Activated T-cell treated with anti-CD3 and anti-CD28 coated beads, Interleukin-2, amount 50 U/mL, for 1 hour (primary cell): ENCODE measurements at places on chromosomes 16 and 17.

GRCh38 chr17:50139950-50140885 is 10.3 kb upstream of the SAMD14 start:
- DNase-seq: peak; percentile 84

DNA sequence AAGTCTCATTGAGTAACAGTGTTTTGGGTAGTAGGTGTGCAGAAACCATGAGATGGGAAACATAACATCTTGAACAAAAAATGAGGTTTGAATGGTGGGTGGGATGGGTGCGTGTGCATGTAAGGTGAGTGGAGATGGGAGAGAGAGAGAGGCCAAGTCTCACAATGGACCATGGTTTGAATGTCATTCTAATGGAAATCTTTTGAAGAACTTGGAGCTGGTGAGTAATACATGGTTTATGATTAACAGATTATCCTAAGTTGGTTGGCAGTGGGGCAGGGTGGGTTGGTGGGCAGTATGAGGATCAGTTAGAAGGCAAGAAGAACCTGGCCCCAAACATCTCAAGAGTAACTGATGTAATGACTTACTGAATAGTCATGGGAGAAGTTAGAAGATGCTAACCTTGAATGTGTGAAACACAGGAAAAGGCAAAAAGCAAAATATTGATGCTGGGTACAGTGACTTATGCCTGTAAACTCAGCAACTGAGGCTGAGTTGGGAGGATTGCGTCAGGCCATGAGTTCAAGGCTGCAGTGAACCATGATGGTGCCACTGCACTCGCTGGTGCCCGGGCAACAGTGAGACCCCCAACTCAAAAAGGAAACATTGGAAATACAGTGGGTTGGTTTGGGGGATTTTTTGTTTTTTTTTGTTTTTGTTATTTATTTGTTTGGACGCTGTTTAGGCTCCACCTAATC is 32.7 kb downstream of the ZNF207 start:
- DNase-seq: no peak

GRCh38 chr16:90053902-90054500 is 23.1 kb downstream of the PRDM7 start:
- no peak for DNase-seq

DNA sequence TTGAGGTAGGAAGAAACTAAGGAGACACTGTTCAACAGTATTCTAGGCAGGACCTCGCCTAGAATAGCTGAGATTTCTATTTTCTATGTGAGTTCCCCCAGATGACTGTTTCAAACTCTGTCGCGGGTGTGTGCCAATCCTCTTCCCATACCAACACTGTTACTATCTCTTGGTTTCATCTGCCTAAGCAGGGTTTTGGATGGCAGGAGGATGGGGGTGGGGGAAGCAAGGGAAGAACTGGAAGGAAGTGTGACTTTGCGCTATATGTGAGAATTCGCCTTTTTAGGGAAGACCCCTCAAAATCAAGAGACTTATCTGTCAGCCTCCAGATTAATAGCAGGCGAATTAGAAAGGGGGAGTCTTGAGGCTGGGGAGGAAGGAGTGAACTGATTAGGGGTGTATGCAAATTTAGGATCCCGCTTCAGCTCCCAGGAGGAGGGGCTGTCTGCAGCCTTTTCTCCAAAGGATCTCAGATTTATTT is 521 bp upstream of the G6PC3 start:
- DNase-seq: no peak

- DNase-seq: no peak
Observed at GRCh38 chr17:58120195-58120822, 27.9 kb upstream of the OR4D1 start.

- no peak for DNase-seq
Observed at GRCh38 chr17:39715375-39716072, 14.8 kb downstream of the MIEN1 start.

DNA sequence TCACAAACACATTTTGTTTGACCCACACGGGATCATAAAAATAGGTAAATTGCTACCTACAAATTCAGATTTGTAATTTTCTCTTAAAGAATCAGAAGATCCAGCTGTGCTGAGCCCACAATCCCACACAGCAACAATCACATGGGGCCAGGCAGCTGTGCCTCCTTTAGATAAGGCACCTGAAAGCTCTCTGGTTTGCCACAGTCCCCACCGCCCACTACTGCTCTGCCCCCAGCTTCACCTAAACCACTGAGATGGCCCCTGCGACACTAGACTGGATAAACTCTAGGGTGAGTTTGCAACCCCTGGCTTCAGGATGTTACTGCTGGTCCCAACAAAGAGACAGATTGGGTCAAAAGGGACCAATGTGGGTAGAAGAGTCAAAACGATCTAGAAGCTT is 96.8 kb downstream of the GSG1L start:
- DNase-seq: no peak

DNA sequence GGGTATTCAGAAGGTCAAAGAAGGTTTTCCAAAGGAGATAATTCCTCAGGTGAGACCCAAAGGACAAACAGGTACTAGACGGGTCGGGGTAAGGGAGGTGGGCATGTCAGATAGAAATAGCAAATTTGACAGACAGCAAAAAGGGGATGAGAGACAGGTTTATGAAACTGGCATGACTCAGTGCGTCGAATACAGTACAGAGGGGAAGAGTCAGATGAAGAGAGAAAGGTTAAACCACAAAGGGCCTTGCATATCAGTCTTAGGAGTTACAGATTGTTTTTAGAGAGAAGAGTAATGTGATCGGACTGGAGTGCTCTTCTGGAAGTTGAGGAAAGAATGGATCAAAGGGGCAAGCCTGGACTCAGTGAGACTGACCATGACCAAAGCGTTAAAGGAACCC is 88.4 kb downstream of the ZZEF1 start:
- DNase-seq: no peak

DNA sequence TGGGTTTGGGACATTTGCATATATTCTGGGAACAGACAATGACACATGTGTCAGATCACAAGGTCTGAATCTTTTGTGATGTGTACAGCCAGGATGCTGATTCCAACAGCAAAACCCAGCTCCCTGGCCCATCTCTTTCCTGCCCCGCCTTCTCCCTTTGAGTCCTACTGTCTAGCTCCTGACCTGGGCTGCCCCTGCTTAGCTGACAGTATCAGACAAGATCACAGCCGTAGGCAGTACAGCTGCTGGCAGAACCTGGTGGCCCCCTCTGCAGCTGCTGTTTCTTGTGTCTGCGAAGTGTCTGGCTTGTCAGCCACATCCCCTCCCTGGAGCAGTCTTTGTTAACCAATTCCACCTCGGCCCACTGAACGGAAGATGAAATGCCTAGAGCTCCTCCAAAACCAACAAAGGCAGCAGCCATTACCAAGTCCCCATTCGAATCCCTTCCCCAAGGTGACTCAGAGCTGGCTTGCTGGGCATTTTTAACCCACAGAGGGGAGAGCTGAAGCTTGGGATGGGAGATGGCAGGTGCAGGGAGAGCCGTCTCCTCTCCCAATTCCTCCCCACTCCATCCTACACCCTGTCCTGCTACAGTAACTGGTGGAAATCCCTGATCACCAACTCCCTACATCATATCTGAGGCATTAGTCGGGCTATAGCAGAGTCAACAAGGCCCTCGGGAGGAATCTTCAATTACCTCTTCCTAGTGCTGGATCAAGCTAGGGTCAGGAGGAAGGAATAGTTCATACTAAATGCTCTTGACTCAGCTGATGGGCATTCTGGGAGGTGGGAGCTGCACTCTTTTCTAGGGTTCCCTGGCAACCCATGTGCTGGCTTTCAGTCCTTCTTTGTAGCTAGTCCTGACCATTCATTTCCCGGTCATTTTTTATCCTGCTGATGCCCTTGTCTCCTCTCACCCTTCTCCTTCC is 5.8 kb downstream of the PIPOX start:
- DNase-seq: no peak

DNA sequence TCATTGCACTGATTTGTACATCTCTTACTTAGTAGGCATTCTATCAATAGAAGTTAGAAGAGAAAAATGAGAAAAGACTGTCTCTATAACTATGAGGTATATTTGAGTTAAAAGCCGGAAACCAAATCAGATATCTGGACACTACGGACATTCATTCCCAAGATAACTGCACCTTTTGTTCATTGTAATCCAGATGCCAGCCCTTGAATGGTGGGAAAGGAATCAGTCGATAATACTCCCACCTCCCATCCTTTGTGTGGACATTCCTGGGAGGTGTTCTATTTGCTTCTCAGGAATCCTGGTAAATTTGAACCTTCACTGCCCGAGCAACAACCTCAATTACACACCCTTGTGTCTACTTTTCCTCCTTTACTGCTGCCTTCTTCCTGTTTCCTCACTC is 225.2 kb downstream of the CHD9NB start:
- no peak for DNase-seq

DNA sequence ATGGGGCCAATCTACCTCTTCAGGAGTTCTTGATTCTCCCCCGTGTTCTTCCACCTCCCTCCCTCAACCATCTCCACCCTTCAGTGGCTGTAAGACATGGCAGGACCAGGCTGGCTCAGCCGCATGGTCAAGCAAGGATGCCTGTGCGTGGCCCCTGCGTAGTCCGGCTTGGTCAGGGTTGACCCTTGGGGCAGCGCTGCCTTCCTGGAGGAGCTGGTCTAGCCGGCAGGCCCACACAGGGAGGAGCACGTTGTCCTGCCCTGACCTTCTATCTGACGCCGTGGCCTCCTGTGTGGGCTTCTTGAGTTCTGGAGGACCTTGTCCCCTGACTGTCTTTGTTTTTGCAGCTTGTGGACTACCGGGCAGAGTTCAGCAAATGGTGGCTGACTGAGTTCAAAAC is 169.8 kb downstream of the DNAH9 start:
- no peak for DNase-seq

- no peak for DNase-seq
Observed at GRCh38 chr17:73973586-73974409, 229.7 kb upstream of the RPL38 start.

DNA sequence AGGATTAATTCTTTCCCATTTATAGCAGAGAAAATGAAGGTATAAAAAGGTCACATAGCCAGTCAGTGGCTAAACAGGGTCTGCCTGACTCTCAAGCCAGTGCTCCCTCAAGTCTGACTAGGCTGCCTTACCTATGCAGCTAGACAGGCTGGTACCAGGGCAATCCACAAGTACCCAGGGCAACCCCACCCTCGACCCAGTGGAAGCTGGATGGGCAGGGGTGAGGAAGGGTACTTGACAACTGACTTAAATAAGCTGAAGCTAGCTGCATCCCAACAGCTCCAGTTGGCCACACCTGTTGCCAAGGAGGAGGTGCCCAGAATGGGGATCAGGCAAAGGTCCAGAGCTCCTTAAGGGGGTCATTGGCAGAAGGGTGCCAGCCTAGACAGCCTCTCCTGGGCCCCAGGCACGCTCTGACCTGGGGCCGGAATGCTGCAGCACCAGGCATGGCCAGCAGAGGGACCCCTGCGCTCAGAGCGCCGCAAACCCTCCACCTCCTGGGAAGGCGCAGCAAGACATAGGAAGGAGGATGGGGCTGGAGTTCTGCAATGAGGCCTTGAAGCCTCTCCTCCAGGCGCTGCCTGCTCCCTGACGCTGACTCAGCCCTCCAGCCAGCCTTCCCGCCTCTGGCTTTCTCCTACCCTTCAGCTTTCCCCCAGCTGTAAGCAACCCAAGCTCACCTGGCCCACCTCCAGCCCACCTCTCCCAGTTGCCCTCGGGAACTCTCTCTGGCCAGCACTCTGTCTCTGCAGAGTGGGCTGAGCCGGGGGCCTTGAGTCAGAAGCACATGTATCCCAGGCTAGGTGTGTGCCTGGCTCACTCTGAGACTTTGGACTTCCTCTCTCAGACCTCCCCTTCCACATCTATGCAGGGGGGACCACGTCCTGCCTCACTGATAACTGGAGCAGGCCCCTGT is 28.8 kb downstream of the MPP2 start:
- peak; percentile 79 for DNase-seq

- no peak for DNase-seq
Observed at GRCh38 chr16:78633551-78633950, 534.1 kb downstream of the WWOX start.

GRCh38 chr17:18122990-18123753 is 14.6 kb downstream of the MYO15A start:
- no peak for DNase-seq

DNA sequence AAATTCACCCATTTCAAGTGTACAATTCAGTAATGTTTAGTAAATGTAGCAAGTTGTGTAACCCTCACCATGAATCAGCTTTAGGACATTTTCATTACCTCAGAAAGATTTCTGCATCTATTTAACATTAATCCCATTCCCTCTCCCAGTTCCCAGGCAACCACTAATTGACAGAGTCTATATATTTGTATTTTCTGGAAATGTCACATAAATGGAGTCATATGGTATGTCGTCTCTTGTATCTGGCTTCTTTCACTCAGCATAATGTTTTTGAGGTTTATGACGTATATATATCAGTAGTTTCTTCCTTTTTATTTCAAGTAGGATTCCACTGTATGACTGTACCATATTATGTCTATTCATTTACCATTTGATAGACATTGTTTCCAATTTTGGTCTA is 199.8 kb downstream of the CYB561 start:
- DNase-seq: no peak

DNA sequence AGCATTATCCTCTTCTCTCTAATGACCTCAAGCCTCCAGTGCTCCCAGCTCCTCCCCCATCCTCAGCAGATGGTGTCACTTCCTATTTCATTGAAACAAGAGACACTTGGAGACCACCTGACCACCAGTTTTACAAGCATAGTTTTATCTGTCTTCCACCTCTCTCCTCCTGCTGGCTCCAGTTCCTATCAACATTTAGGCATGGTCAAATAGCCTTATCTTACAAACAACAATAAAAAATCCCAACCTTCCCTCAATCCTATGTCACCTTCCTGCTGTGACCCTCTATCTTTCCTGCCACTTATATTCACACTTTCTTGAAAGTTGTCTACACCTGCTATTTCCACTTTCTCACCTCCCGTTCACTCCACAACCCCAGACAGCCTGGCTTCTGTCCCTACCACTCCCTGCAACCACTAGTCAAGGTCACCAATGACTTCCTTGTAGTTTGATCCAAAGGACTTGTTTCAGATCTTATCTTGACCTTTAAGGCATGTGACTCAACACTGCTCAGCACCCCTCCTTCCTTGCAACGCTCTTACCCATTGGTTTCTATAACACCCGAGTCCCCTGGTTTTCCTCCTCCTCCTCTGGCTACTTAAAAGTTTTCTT is 4.3 kb upstream of the NTN1 start:
- no peak for DNase-seq

- DNase-seq: no peak
Observed at GRCh38 chr17:33804401-33804800, 450.7 kb upstream of the CCL2 start.

DNA sequence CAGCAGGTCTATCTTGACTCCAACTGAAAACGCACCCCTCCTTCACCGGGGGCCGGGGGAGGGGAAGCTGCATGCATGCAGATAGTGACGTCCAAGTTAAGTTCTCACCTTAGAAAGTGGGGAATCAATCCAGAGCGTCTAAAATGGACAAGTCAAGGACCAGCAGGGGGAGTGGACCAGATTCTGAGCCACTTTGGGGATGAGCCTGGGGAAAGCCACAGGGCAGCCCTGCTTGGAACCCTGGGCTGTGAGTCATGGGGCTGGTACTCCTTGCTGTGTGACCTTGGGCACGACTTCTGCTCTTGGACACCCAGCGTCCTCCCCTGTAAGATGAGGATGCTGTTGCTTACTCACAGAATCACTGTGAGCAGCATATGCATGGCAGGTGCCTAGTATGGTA is 9.1 kb downstream of the TNFRSF13B start:
- DNase-seq: no peak

- no peak for DNase-seq
Observed at GRCh38 chr16:21600031-21600773, 825 bp downstream of the METTL9 start.
